Cortex of kidney (tissue), 1 donor: ENCODE measurements at places on chromosomes 4 and X.

- no peak for DNase-seq
Measured at GRCh38 chrX:14209034-14209433, 179.3 kb upstream of the GEMIN8 start.

DNA sequence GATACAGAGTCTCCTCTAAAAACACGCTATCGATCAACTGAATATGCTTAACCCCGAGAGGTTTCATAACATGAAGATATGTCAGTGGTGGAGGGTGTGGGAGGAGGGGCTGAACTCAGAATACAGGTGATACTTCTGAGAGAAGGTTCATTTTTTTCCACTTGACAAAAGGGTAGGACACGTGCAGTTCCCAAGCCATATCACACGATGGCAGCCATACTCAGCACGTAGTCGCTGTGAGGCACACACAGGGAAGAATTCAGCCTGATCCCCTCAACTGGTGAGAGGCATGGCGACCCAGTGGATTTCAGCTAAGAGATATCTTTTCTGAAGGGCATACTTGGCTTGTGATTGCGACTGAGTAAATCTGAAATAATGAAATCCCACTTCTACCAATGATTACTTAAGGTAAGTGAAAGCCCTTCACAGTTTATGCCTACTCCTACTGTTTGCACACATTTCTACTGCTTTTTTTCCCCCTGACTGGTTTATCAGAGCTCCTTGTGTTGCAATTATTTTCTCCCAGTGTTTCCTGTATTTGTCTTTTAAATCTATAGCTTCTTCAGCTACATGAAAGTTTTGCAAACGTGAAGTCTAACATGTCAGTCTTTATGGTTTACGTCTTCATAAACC, 133.1 kb downstream of the CORIN start:
- DNase-seq, result no peak

- no peak for DNase-seq
Measured at GRCh38 chr4:147736458-147736857, 4.6 kb downstream of the ARHGAP10 start.

DNA sequence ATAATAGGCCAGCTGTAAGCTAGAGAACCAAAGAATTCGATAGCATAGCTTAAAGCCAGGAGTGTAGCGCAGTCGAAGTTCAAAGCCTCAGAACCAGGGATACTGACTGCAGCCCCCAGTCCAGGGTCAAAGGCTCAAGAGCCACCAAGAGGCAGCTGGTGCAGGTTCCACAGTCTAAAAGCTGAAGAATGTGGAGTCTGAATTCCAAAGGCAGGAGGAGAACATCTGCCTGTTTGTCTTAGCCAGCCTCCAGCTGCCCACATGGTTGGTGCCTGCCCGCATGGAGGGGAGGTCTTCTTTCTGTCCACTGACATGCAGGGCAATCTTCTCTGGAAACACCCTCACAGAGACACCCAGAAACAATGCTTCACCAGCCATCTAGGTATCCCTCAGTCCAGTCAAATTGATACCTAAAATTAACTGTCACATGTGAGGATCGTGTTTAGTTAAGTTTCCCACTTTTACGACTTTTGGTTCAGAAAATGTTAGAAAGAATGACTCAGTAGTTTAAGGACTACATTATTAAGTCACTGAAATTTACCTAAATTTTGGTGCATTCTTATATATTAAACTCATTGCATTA, 52.8 kb upstream of the RHOH start:
- DNase-seq, result no peak

DNA sequence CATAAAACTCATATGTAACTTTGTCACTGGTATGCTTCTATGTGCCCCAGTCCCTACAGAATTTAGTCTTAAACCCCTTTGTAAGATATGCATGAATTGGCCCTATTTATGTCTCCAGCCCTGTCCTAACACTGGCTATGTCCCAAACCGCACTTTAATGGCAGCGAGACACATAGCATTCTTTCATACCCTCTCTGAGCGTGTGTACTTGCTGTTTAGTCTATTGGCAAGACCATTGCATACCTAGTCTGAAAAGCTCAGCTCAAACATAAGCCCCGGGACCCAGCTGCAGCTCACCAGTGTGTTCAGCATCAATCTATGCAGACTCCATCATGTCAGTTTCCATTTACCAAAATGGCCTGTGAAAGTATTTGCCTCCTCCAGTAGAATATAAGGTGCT, 1018.4 kb upstream of the TENM3 start:
- DNase-seq, result no peak

GRCh38 chrX:37896511-37896890, 49.1 kb upstream of the DYNLT3 start:
- no peak for DNase-seq

DNA sequence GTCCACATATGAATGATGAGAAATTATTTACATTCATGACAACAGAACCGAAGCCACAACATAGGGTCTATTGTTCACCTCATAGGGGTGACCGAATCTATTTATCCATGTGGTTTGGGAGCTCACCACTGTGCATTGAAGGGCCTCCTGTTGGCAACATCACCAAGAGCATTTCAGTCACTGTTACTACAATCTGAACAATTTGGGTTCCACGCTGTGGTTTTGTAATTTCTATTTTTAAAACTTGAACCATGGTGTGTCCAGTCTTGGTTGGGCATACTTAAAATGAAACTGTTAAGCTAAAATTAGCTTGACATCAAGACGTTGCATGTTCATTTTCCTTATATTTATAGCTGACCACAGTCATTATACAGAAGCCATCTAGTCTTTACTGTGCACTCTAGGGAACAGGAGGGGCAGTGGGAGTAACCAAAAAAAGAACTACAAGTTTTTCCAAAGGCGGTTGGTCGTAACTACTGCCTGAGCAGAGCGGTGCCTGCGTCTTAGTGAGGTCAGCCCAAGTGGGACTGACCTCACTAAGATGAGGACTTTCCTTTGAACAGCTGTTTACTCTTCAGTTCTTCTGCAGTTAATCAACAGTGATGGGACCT, 192.1 kb downstream of the SPRY1 start:
- DNase-seq, result no peak

DNA sequence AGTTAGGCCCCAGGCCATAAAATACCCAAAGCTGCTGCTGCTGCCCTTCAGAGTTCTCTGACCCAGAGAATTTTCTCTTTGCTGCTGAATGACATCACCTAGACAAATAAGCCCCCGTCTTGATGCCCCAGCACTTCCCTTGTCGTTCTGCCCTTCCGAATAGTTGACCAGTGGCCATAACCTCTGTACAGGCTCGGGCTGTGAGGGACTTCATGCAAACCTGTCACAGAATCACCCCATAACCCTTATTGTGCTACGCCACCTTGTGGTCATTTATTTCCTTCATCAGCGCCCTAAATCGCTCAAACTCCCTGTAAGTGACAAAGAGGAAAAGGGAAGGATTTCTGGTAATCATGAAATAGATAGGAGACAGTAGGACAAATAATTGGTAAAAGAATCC, 18.8 kb downstream of the SPACA5 start:
- no peak for DNase-seq

DNA sequence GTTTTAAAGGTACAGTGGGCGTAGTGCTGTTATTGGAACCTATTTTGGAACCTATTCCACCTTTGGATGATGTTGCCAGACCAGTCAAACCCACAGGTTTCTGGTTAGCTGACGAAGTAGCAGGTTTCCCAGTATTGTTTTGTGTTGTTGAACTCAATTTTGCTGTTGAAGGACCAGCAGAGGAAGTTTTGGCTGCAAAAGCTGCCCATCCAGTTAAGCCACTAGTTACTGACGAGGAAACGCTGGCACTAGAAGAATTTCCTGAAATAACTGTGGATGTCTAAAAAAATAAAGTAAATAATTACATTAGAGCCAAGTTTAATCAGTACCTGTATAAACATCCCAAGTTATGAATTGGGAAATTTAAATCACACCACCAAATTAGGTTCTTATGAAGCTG, 25.5 kb downstream of the INTS12 start:
- no peak for DNase-seq

DNA sequence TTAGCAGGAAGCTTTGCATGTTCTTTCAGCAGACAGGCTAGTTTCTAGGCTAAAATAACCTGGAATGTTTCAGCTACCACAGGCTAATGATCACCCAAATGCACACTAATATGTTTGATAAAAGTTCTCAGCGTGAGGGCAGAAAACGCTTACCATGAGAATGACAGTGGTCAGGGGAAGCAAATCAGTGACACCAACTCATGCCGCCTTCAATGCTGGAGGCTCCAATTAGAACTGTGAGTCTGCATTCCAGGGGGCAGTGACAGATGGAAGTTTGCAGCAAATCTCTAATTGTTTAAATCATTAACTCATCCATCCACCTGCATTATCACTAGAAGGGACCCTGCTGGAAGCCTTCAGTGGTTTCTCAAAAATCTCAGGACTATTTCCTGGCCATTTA, 43.2 kb downstream of the ANOS1 start:
- DNase-seq, result no peak

DNA sequence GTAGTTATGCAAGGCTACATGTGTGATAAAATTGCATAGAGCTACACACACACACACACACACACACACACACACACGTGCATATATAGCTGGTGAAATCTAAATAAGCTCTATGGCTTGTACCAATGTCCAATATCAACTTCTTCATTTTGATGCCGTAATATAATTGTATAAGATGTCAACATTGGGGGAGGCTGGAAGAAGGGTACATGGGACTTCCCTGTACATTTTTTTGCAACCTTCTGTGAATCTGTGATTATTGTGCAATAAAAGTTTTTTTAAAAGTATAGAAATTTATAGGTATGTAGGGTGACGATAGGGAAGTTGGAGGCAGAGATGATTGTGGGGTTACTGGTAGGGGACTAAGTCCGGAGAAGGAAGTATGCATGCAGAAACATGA, 105.5 kb downstream of the HDAC8 start:
- no peak for DNase-seq

GRCh38 chrX:19086102-19086772, 36.0 kb downstream of the ADGRG2 start:
- DNase-seq, result no peak

DNA sequence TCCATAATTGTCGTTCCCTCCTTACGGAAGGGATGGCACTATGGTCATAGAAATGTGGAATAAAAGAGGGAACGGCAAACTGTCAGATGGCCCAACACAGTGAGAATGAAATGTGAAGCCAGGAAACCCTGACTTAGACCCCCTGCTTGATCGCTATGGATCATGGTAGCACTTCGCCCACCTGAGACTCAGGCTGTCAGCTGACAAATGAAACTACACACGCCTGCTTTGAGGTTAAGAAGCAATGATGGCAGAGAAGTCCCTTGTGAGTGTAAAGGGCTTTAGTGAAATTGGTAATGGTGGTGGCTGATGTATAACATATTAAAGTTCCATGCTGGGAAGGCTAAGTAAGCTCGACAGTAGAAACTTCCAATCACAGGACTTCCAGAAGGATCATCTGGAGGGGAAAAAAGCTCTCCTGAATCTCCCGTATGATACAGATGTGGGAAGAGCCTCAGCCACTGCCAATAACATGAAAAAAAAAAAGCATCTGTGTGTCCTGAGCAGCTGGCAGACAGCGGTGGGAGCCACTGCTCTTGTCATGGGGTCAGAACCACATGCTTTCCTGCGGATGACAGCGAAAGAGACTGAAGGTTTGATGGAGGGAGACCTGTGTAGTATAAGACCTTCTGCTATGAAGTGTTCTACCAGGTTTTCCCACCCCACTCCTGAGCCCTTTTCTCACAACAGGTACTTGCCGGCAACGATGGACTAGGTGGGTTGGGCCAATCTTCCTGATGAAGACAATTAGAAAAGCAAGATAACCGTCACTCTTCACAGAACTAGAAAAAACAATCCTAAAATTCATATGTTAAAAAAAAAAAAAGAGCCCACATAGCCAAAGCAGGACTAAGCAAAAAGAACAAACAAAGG, 107.6 kb downstream of the AFAP1 start:
- no peak for DNase-seq

- DNase-seq, result no peak
Measured at GRCh38 chrX:79325263-79325958, 41.7 kb downstream of the ITM2A start.

DNA sequence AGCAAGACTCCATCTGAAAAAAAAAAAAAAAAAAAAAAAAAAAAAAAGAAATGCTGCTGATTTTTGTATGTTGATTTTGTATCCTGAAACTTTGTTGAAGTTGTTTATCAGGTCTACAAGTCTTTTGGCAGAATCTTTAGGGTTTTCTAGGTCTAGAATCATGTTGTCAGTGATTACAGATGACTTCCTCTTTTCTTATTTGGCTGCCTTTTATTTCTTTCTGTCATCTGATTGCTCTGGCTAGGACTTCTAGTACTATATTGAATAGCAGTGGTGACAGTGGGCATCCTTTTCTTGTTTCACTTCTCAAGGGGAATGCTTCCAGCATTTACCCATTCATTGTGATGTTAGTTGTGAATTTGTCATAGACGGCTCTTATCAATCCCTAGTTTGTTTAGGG, 334.4 kb downstream of the SPRY1 start:
- no peak for DNase-seq

- DNase-seq, result no peak
Measured at GRCh38 chr4:43282534-43282933, 390.0 kb downstream of the GRXCR1 start.

DNA sequence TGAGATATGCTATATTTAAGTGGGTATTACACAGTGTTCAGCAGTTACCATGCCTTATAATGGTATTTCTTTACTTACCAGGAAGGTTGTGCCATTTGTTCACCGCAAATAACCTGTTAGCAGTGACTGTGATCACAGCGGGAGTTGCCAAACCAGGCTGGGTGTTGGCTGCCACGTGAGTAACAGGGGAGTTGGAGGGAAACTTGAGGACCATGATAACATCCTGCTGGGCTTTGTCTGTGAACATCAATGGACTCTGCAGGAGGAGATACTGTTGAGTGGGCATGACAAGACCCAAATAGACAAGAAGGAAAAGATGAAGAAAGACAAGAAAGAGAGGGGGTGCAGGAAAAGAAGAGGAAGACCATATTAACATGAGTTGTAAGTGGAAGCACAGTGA, 242.9 kb downstream of the DCLK2 start:
- DNase-seq, result no peak

DNA sequence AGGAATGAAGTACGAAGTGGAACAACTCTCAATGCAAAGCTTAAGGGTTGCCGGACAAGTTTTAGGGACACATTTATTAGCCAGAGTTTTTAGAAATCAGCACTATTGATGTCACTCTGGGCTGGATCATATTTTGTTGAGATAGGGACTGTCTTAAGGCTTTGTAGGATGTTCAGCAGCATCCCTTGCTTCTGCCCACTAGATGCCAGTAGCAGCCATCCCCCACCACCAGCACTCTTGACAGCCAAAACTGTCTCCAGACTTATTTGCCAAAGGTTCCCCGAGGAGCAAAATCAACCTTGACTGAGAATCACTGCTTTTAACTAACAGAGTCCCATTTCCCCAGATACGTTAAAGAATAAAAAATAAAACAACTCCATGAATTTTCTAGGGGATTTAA, 1497.3 kb downstream of the STIM2 start:
- DNase-seq, result no peak
